ENCODE measurements at places on chromosomes 16 and 17. TPM values are rescaled to one million over a fixed set of nuclear protein-coding genes. Genes with fewer than 3 reads are reported as not detected.

GRCh38 chr17:18379246-18380146, 1.9 kb downstream of the EVPLL start:
- DNase-seq = no peak

HEATR9 gene
- not detected for total RNA-seq

- no peak for DNase-seq
Measured at GRCh38 chr17:28900986-28901726, 1.7 kb downstream of the DHRS13 start.

DNA sequence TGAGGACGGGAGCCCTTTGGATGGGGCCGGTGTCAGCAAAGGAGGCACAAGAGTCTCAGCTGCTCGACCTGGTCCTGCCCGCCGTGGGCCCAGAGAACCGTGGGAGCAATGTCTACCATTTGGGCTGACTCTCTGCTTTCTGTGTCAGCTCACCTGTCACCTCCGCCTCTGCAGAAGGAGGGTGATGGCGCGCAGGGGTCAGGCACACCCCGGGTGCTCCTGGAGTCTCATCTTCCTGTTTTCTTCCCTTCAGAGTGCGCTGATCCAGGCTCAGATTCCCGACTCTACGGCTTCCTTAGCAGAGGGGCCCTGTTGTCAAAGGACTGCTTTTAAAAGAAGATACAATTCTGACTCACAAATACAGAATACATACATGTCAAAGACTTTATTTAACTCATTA, 167.1 kb downstream of the BANP start:
- no peak for DNase-seq

- no peak for DNase-seq
Measured at GRCh38 chr16:89841275-89841674, 13.0 kb downstream of the SPIRE2 start.

SLC52A1 gene
- 0.47 TPM for total RNA-seq

- DNase-seq = no peak
Measured at GRCh38 chr16:65126845-65127624, 5.2 kb upstream of the CDH11 start.

DNA sequence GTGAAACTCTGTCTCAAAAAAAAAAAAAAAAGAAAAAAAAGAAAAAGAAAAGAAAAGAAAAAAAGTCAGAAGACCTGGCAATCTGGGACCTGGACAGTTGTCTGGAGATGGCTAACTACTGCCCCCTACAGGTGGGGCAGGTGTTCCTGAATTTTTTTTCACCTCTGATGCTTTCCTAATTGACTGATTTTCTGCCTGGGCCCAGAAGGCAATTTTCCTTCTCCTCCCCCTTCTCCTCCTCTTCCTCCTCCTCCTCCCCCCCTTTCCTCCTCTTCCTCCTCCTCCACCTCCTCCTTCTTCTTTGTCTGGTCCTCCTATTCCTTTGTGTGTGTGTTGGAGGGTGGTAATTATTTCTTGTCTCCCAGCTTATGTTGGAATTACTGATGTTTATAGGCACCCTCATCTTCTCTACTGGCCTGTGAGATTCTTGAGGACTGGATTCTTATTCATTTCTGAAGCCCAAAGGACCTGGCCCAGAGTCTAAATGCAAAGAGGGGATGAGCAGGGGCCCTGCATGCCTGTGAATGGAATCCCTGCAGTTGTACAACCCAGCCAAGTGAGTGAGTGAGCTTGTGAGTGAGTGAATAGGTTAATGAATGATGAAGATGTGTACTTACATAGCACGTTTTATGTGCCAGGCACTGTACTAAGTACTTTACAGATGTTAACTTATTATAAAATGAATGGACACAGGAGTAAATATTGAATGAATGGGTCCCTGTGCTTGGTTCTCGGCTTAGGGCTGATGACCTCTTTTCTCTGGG, 26.9 kb downstream of the IRX5 start:
- DNase-seq = peak; percentile 56

DNA sequence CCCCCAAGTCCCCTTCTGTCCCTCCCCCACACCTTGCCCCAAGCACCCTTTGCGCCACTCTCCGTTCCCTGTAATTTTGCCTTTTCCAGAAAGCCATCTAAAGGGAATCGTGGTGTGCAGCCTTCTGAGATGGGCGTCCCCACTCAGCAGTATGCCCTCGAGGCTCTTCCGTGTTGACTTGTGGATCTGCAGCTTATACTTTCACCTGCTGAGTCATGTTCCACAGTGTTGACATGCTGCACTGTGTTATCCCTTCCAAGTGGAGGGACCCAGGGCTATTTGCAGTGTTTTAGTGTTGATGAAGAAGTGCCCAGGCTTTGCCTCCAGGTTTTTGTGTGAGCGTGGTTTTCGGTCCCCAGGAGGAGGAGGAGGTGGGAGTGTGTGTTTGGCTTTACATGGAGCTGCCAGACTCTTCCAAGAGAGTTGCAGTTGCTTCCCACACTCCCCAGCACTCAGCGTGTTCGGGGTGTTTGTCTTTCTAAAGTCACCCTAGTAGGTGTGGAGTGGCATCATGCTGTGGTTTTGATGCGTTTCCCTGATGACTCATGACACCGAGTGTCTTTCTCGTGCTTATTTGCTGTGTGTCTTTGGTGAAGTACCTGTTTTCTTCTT, 32.1 kb upstream of the JPT2 start:
- no peak for DNase-seq

NPW gene
- 0.17 TPM for total RNA-seq

TBC1D26 gene
- total RNA-seq = not detected

- DNase-seq = peak; percentile 29
Measured at GRCh38 chr16:22346483-22346882, 27.9 kb downstream of the CDR2 start.

DNA sequence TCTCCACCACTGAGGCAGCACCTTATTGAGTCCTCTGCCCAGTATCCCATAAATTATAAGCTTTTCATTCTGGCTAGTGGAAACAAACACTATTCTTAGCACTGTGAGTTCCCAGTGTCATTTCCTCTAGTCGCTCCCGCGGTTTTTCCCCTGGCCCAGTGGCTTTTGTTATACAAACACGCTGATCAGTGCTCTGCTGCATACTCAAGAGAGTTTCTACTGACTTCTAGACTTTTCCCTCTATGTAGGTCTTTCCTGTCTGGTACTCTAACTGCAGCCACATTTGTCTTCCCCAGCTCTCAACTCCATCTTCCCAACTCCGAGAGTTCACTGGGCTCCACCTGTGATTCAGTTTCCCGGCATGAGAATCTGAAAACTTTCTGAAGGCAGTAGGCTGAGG, 556.6 kb upstream of the SALL1 start:
- no peak for DNase-seq

DNA sequence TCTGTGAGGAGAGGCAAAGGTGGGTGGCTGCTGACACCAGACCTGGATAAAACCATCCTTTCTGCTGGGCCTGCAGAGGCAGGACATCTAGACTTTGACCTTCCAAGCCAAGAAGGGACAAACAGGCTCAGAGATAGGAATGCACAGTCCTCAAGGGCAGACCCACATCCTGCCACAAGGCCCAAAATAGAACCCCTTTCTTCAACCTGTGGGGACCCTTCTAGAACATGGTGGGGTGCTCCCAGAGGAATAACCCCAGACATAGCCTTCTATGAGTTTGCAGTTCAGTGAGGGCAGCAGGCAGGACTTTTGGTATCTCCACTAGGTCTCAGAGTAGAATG, 3.8 kb upstream of the CBFB start:
- no peak for DNase-seq

KIF1C gene
- total RNA-seq = 189 TPM

DNA sequence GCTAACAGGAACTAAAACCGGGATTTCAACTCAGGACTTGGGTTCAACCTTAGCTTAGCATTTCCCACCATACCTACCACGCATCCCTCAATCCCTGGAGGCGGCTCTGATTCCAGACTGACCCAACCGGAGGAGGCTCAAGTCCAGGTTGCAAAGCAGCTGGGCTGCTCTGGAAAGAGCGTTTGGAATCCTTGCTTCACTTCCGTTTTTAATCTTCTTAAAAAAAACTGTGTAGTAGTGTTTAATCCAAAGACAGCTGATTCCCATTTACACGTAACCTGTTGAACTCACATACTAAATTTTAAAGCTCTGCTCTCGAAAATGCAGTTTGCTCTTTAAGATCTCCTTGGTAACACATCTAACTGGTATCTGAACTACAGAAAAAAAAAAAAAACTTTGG, 50.0 kb downstream of the NXN start:
- DNase-seq = no peak

- DNase-seq = peak; percentile 89
Measured at GRCh38 chr17:64420143-64420670, 28.7 kb upstream of the MILR1 start.

GRCh38 chr16:3282103-3282729, 1.1 kb upstream of the ZNF263 start:
- peak; percentile 82 for DNase-seq

DNA sequence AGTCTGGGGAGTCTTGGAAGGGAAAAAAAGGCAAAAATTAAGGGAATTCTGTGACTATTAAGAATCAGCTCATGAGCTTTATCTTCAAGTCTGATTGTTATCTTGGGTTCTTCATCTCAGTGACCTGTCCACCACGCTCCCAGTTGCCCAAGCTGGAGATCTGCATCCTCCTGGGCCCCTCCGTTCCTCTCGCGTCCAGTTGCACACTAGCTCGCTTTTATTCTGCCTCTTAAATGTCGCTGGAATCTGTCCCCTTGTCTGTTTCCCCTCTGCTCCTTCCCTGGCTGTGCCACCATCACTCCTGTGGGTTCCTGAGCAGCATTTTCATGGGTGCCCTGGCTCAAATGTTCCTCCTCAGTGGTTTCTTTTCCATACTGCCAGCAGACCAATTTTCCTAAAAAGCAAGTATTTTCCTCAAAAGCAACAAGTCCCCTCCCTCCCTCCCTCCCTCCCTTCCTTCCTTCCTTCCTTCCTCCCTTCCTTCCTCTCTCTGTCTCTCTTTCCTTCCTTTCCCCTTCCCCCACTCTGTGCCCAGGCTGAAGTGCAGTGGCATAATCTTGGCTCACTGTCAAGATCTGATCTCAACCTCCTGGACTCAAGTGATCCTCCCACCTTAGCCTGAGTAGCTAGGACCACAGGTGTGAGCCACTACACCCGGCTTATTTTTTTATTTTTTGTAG, 1.4 kb downstream of the ENDOV start:
- no peak for DNase-seq

GRCh38 chr16:88725609-88726407, 19.5 kb downstream of the CTU2 start:
- no peak for DNase-seq

TAF15 gene
- total RNA-seq = 115 TPM

Measured in dermis blood vessel endothelial cell (primary cell).